NCI-H2081 treated with DMSO at 0.1 percent for 48 hours (cell line): ENCODE measurements at places on chromosomes 6 and 20.

DNA sequence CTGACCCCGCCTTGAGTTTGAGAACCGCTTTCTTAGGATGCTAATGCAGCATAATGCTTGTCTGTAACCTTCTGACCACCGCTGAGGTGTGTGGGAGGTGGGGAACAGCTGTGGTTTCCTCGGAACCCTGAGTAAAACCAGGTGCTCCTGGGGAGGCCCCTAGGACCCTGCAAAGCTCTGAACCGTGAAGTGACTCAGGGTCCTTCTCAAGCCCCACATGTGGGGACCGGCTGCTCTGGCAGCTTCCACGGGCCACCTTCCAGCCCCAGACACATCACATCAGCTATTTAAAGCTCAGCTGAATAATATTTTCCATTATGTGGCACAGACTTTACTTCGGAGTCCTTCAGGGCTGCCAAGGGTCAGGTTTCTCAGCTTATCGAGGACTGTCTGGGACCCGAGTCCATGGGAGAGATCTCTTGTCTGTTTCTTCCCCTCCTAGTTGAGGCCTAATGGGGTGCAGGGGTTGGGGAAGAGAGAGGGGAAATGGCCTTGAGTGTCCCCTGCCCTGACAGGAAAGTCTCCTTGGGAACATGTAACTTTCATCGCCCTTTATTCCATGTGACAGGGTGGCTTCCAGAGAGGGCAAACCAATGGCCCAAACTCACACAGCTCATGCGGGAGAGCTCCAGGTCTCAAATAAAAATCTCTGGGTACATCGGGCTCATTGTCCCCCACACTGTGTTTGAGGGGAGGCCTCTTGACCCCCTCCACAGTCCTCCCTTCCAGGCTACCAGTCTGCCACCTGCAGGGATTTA is 186.1 kb upstream of the SLC24A3 start:
- DNase-seq: no peak

DNA sequence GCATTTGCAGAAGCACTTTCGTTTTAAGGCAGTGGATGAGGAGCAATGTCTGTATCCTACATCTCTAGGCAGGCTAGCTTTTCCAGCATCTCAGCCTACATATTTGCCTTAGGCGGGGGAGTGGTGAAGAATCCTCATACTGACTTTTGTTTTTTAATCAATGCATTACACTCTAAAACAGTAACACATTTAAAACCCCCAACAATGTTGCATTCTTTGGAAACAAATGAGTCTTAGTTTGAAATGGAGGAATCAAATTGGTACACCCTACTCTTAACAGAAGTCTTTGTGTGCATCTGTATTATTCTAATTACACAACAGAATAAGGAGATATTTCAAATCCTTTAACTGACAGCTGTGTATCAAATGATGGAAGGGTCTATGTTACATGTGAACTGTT is 9.0 kb downstream of the NKAIN2 start:
- DNase-seq: no peak

GRCh38 chr6:16414205-16414604 is 175.8 kb downstream of the GMPR start:
- no peak for DNase-seq

- DNase-seq: no peak
Observed at GRCh38 chr20:46803123-46804020, 91.3 kb upstream of the EYA2 start.

GRCh38 chr6:3259491-3259958 is 778 bp downstream of the PSMG4 start:
- DNase-seq: no peak

DNA sequence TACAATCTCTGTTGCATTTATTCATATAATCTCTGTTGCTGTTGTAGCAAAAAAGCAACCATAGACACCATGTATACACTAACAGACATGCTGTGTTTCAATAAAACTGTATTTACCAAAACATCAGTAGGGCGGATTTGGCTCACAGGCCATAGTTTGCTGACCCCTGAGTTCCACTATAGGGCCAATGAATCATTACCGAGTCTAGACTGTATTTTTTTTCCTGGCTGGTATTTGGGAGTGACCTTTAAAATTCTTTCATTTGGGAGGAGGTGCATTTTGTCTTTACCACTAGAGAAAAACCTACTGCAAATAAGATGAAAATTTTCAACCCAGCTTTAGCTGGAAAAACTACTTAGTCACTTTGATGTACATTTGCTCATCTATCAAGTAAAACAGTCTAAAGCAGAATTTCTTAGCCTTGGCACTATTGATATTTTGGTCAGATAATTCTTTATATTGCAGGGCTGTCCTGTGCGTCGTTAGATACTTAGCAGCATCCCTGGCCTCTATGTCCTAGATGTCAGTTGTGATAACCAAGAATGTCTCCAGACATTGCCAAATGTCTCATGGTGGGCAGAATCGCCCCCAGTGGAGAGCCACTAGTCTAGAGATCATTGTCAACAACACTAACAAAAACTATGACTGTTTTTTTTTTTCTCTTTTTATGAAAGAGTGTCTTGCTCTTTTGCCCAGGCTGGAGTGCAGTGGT is 39.5 kb downstream of the DCBLD1 start:
- DNase-seq: no peak

GRCh38 chr6:8174571-8174970 is 72.2 kb upstream of the EEF1E1 start:
- no peak for DNase-seq

DNA sequence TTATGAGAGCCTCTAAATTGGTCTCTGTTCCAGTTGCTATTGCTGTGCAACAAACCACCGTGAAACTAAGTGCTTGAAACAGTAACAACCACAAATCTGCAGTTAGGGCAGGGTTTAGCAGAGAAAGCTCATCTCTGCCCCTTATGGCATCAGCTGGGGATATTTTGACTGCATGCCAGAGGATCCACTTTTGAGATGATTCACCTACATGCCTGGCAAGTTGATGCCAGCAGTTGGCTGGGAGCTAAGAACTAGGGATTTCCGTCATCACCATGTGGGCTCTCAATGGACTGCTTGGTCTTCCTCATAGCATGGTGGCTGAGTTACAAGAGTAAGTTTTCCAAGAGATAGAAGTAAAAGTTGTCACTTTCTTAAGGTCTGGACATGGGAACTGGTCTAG is 35.1 kb downstream of the PLCB4 start:
- no peak for DNase-seq
